ENCODE measurements at places on chromosomes 2 and 18.

DNA sequence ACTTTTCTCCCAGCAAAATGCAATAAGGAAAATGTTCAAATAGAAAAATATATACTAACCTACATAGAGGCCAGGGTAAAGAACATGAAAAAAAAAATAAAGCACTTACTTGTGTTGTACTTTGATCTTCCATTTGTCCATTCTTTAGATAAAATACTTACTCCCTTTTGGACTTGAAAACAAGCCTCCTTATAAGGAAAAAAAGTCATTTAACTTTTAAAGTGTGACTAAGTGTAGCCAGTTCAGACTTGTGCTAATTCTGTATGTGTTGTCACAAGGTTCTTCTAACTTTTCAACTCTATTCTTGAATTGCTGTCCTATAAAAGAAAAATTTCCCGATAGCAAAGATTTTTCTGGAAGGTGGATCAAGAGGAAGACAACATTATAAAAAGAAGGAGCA is 23.2 kb downstream of the SLC40A1 start:
- DNase-seq: no peak
- no peaks in the 10 kb centered on the region for H3K36me3 ChIP-seq
- H3K4me3 ChIP-seq: no peak overlapping the region
- no peaks in the 10 kb centered on the region for H3K27me3 ChIP-seq
- peaks cover 80% of the 10 kb centered on the region for H3K4me1 ChIP-seq

DNA sequence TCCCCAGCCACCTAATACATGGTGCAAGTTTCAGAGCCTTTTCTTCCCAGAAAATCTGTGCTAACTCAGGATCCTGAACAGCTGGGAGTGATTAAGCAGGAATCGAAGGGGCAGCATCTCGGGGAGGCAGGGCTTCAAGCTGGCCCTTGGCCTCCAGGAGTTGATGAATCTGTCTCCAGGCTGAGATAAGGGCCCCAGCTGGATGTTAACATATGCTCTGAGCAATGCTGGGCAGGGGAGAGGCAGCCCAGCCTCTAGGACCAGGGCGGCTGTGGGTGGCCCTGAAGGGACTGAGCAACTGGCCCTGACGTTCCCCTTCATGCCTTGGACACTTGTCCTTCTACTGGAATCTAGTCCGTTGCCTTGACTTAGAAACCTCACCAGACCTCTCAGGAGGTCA is 84.1 kb upstream of the EPC2 start:
- H3K36me3 ChIP-seq: no peaks in the 10 kb centered on the region
- no peak overlapping the region for H3K27ac ChIP-seq
- no peaks in the 10 kb centered on the region for H3K4me1 ChIP-seq
- no peak overlapping the region for H3K4me3 ChIP-seq

GRCh38 chr2:195648787-195649186 is 8.2 kb upstream of the SLC39A10 start:
- no peaks in the 10 kb centered on the region for H3K4me1 ChIP-seq
- DNase-seq: no peak
- H3K4me3 ChIP-seq: no peak overlapping the region
- H3K27ac ChIP-seq: no peak overlapping the region
- H3K27me3 ChIP-seq: no peaks in the 10 kb centered on the region

DNA sequence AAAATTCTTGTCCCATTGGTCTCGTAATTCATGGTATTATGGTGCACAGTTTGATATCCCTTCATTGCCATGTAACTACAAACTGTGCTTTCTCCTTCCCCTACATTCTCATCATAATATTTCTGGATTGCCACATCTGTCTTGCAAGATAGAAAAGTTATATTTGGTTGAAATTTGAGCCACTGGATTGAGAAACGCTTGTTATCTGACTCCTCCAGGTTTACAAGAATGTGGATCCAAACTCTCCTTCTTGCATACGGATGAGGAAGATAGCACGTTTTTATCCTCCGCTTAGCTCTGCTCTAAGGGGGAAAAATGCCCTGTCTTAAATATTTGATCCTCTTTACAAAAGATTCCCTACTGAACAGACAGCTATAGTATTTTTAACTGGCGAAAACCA is 438.2 kb downstream of the TSN start:
- no peaks in the 10 kb centered on the region for H3K36me3 ChIP-seq
- peaks cover 2% of the 10 kb centered on the region for H3K27me3 ChIP-seq
- no peak overlapping the region for H3K27ac ChIP-seq
- H3K4me3 ChIP-seq: no peak overlapping the region
- DNase-seq: no peak

GRCh38 chr2:12636837-12637581 is 79.7 kb upstream of the TRIB2 start:
- H3K4me1 ChIP-seq: no peaks in the 10 kb centered on the region
- H3K36me3 ChIP-seq: no peaks in the 10 kb centered on the region
- DNase-seq: no peak
- no peaks in the 10 kb centered on the region for H3K27me3 ChIP-seq
- no peak overlapping the region for H3K27ac ChIP-seq

DNA sequence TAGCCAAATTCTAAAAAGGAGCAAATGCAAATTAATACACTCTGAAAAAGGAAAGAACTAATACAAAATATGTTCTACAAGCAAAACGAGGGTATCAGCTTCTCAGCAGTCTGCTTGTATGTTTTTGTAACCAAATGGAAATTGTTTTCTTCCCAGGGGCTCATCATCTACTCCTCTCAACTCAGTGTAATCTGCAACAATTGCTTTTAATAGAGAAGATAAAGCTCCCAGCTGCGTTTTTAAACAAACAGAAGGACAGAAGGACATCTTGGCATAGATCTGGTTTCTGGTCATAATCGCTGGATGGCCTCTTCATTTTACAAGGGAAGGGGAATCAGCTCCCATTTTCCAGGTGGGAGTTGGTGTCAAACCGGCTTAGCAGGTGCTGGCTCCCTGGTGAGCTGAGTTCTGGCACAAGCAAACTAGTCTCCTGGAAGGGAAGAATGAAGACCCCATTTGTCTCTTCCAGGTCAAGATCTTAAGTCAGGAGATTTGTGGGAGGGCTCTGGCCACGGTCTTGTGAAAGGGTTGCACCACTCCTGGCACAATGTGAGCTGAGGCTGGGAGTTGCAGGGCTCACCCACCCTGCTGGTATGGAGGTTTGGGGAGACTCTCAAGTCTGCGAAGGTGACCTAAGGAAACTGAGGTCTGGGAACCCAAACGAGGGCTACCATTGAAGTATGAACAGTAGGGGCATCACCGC is 41.6 kb downstream of the NPPC start:
- no peak overlapping the region for H3K27ac ChIP-seq
- no peaks in the 10 kb centered on the region for H3K36me3 ChIP-seq
- no peaks in the 10 kb centered on the region for H3K4me1 ChIP-seq
- H3K27me3 ChIP-seq: peaks cover 4% of the 10 kb centered on the region
- DNase-seq: no peak
- H3K4me3 ChIP-seq: no peak overlapping the region

GRCh38 chr18:58714821-58715220 is 43.6 kb downstream of the MALT1 start:
- peaks cover 79% of the 10 kb centered on the region for H3K36me3 ChIP-seq
- no peaks in the 10 kb centered on the region for H3K4me1 ChIP-seq
- H3K4me3 ChIP-seq: no peak overlapping the region
- no peaks in the 10 kb centered on the region for H3K27me3 ChIP-seq

- H3K4me3 ChIP-seq: no peak overlapping the region
- peaks cover 15% of the 10 kb centered on the region for H3K36me3 ChIP-seq
- no peaks in the 10 kb centered on the region for H3K4me1 ChIP-seq
- H3K27me3 ChIP-seq: no peaks in the 10 kb centered on the region
- no peak overlapping the region for H3K27ac ChIP-seq
Observed at GRCh38 chr2:181924336-181924735, 32.8 kb downstream of the ITPRID2 start.

DNA sequence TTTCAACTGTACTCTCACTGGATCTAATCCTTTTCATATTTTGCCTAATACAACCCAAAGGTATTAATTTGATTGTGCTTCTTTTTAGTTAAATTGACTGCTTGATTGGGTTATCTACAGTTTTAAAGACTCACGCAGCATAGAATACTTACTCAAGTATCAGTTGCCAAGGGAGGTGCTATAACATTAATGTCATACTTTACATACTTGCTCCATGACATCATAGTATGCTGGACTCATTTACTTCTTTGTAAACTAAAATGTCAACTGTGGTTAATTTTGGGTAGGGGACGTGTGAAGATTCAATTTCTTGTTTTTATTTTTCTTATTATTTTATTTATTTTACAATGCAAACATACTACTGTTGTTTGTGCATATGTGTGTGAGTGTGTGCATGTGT is 716.2 kb upstream of the VRK2 start:
- H3K4me3 ChIP-seq: no peak overlapping the region
- H3K27me3 ChIP-seq: no peaks in the 10 kb centered on the region
- no peaks in the 10 kb centered on the region for H3K4me1 ChIP-seq

DNA sequence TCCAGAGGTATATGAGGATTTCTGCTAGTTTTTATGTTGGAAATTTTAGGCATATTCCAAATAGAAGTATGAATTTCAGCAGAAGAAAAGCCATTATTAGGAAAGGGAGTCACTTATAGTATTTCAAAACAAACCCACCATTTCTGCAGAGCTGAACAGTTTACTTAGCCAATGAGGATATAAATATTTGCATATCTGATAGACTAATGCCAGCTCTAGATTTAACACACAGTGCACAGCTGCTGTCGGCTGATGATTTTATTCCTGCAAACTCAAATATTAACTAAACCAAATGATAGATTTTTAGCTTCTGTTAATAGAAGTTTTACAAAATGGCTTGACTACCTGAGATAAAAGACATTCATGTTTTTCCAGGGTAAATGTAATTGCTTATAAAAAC is 375.8 kb upstream of the FANCL start:
- no peaks in the 10 kb centered on the region for H3K27me3 ChIP-seq
- no peak overlapping the region for H3K27ac ChIP-seq
- no peak overlapping the region for H3K4me3 ChIP-seq
- no peaks in the 10 kb centered on the region for H3K4me1 ChIP-seq
- DNase-seq: no peak

All from HepG2 (cell line).